ENCODE measurements at places on chromosomes 1 and 21.

DNA sequence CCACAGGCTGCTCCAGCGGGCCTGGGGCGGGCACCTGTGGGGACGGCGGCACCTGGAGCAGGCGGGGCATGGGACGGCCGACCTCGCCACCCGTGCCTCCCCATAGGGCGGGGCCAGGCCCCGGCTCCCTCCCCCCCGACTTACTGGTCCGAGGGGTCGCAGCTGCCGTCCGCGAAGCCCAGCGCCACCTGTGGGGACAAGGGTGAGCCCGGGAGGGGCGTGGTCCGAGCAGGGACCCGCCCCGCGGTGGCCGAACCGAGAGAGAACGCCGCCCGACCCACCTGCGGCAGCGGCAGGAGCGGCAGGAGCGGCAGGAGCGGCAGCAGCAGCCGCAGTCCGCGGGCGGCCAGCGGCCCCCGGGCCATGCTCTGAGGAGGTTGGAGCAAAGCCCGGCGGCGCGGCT is at the start of gene TMEM52:
TMEM52 (minus strand) TSS at position 379 of the 403 bp plus-strand sequence; CDS start at position 365, 14 bp downstream.
- DNase-seq, result no peak

DNA sequence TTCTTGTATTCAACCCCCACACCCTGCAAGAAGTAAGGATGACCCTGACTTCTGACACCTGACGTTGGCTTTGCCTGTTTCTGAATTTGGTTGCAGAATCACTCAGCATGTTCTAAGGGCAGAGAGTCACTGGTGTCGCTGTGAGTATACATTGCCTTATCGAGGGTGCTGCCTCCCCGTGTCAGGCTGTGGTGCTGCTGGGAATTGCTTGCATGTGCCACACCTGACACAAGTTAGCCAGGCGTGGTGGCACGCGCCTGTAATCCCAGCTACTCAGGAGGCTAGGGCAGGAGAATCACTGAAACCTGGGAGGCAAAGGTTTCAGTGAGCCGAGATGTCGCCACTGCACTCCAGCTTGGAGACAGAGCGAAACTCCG is 45.9 kb downstream of the WDR4 start:
- DNase-seq, result peak; percentile 35

DNA sequence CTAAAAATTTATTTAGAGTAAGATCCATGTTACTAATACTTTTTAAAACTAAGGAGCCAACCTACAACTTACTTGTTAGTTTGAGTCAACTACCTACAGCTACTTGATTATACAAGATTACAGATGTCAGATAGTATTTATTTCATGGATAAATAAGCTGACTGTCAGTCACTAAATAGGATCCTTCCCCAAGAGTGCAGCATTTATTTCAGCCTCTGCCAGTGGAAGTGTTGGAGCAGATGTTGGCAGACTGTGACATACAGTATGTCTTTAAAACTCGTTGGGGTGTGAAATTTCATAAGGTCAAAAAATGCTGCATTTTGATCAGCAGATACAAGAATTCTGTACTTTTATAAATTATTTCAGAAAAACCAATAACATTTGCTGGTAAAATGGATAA is 156.2 kb downstream of the AKT3 start:
- no peak for DNase-seq

DNA sequence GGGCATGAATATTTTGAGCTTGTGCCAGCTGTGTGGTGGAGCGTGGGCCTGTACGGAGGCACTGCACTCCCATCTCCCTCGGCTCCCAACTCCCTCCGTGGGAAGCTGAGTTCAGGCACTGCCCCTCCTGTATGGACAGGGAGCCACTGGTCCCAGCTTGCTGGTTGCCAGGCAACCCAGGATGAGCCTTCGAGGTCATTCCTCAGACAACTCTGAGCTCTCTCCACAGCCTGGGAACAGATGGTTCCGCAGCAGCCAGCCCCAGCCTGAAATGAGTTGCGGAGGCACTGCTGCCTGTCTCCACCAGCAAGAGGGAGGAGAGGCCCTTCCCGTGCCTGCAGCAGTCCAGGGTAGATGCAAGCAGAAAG is 58.4 kb upstream of the TENT5B start:
- no peak for DNase-seq

- no peak for DNase-seq
These were observed 970.6 kb downstream of the MRPL39 start for GRCh38 chr21:24636696-24637095.

- DNase-seq, result no peak
These were observed 58.7 kb downstream of the RABGAP1L start for GRCh38 chr1:174217787-174218574.

DNA sequence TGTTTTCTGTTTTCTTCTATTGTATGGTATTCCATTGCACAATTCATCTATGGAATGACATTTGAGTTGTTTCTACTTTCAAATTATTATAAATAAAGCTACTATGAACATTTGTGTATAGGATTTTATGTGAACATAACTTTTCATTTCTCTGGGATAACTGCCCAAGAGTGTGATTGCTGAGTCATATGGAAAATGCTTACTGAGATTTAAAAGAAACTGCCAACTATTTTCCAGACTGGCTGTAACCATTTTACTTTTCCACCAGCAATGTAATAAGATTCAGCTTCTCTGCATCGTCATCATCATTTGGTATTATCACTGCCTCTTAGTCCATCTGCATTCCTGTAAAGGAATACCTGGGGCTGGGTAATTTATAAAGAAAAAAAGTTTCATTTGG is 779.6 kb upstream of the PRMT6 start:
- DNase-seq, result no peak

DNA sequence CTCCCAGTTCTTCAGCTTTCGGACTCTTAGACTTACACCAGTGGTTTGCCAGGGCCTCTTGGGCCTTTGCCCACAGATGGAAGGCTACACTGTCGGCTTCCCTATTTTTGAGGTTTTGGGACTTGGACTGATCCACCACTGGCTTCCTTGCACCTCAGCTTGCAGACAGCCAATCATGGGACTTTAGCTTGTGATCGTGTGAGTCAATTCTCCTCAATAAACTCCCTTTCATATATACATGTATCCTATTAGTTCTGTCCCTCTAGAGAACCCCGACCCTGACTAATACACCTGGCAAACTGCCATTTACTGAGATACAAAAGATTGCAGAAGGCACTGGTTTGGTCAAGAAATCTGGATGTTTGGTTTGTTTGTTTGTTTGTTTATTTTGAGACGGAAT is 6.4 kb upstream of the RAB4A start:
- no peak for DNase-seq

GRCh38 chr1:41414716-41415306 is 53.6 kb downstream of the FOXO6 start:
- DNase-seq, result no peak

DNA sequence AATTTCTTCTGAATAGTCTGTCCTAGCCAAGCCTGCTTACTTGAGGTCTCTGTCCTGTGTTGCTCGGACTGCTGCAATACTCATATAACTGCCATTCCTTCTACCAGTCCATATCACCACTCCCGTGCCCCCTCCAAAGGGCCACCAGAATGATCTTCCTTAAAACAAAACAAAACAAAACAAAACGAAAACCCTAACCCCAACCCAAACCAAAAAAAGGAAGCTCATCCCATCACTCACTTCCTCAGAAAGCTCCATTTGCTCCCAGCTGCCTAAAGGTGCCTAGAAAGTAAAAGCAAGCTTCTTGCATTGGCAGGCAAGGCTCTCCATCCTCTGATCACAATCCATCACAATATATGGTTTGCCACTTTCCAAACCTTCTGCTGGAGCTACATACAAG is 20.3 kb downstream of the USP24 start:
- no peak for DNase-seq

All from CMK (cell line).